ENCODE measurements at places on chromosomes 5 and 9.

GRCh38 chr5:147690595-147690994 is 91.9 kb downstream of the JAKMIP2 start:
- no peak for DNase-seq

DNA sequence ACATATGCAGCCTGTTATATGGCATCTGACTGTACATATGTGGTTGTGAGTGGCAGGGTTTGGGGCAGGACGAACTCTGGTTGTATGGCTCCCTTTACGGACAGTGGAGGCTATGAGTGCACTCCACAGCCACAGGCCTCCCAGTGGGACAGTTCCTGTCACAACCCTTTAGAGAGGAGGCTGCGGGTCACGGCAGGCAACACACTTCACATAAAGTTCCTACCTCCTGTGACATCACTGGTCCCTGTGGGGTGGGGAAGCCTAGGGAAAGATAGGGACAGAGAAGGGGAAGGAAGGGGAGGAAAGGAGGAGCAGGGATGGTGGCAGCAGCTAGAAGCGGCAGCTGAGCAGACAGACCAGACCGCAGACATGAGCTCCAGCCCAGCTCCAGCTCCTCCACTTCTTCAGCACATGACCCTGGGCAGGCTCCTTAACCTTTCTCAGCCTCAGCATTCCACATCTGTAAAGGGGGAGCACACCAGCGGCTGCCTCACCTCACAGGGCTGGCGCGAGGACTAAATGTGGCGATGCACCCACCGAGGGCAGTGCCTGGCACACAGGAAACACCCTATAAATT is 27.4 kb upstream of the CORO2A start:
- no peak for DNase-seq

DNA sequence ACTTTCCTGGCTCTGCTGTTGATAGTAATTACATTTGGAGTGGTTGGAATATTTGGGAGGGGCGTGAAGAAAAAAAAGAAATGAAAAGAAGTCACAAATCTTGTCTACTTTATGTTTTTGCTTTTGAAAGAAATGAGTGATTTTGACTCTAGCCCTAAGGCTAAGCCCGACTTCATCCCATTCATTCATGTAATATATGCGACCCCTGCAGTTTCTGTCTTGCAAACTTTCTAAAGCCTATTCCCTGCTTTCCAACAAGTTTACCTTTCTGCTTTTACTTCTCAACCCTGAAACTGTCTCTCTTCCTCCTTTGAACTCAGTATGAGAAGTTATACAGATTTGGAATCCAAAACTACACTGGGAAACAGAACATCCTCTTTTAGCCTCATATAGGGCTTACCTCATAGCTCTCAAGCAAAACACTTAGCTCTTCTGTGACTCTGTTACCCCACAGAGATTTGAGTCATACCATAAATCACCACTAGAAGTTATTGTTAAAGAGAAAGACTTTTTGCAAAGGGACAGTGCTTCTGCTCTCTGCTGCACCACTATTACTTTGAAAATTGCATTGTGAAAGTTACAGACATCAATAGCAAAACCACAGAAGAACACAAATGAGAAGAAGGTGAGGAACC is 1.6 kb downstream of the CFAP95 start:
- no peak for DNase-seq

- DNase-seq, result no peak
Measured at GRCh38 chr5:61588216-61588615, 256.2 kb downstream of the ZSWIM6 start.

DNA sequence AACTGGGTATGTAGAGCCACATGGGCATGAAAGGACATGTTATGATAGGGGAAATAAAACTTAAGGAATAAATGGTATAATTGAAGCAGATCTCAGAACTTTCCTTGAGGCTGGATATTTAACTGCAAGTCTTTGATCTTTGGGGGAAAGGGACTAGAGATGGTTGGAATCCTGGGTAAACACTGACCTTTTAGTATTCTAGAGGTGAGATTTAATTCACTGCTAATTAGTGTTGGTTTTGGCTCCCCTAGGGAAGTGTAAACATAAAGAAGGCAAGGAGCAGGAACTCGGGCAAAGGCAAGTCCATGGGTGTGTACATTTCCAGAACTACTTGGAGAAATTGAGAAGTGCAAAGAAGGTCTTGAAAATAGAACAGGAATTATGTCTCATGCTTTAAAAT is 16.6 kb downstream of the NIM1K start:
- DNase-seq, result no peak

GRCh38 chr5:171861381-171861780 is 75.8 kb downstream of the SMIM23 start:
- no peak for DNase-seq

GRCh38 chr5:91219091-91219802 is 163.9 kb downstream of the ARRDC3 start:
- no peak for DNase-seq

DNA sequence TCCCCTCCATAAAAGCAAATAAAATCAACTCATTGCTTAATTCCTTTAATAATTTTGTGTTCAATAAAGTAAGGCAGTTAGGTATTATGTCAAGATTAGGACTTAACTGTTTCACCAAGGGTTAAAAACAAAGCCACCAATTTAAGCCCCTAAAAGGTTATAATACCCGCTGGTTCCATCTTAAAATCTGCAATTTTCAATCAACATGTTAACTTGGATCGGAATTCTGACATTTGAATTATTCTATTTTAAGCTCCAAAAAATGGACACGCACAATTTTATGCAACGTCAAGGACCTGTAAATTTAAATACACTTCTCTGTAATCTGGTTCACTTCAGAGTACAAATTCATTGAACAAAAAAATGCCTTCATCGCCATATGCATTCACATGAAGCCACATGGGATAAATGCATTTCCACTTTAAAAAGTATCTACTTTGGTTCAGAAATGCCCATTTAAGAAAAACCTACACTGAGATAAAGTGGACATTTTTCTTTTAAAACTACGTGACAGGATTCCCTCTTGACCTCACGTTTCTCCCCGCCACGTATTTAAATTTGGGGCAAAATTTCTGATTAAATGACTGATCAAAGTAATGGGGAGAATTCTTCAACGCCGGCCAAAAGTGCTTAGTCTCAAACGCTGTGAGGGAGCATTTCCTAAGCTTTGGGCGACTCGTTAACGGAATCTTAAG is 721 bp downstream of the GIN1 start:
- DNase-seq, result no peak

GRCh38 chr9:110076894-110077725 is 130.8 kb downstream of the C9orf152 start:
- DNase-seq, result no peak

DNA sequence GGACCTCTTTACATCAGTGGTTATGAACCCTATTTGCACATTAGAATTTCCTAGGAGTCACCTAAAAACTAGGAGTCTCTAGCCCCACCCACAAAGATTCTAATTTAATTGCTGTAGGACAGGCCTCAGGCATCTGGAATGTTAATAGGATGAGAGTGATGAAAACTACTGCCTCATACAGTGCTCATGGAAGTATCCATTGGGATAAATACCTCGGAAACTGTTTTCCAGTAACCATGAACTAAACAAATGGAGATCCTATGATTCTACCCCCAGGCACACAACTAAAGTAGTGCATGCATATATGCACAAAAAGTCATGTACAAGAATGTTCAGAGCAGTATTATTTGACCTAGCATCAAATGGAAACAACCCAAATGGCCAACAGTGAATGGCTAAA is 286.3 kb downstream of the DNAH5 start:
- no peak for DNase-seq

GRCh38 chr5:175447571-175447970 is 3.6 kb upstream of the DRD1 start:
- no peak for DNase-seq
